Epithelial cell of proximal tubule (primary cell): ENCODE measurements at places on chromosomes 16 and 17.

DNA sequence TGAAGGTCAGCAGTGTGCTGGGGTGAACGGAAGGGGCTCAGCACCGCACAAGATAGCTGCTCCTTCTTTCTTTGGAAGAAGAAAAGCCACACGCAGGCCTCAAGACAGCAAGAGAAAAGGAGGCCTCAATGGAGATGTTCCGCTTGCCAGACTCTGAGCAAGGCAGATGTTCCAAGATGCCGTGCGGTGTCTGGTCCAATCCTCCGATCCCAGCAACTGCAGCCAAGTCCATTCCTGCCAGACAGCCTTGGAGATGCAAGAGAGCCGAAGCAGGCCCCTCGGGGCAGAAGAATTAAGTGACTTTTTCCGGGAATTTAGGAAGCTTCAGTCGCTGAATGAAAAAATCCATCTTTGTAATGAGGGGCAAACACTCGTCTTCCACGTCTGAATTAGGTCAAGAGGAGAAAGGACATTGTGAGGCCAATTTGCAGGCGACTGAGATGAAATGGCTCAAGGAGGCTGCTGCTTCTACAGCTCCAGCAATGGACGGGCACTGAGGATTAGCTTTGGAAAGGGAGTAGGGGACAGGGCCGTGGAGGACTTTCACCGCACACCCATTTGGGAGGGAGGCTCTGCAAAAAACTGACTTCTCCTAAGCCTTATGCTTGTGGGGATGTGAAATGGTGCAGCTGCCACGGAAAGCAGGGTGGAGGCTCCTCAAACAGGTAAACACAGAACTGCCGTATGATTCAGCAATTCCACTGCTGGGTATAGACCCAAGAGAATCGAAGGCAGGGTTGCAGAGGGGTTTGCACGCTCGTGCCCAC lies 44.7 kb downstream of the RPH3AL start:
- DNase-seq, result no peak

- DNase-seq, result no peak
These were observed 8.4 kb downstream of the RARA start for GRCh38 chr17:40317345-40317873.

- no peak for DNase-seq
These were observed 5.8 kb downstream of the TOM1L2 start for GRCh38 chr17:17966399-17966798.

DNA sequence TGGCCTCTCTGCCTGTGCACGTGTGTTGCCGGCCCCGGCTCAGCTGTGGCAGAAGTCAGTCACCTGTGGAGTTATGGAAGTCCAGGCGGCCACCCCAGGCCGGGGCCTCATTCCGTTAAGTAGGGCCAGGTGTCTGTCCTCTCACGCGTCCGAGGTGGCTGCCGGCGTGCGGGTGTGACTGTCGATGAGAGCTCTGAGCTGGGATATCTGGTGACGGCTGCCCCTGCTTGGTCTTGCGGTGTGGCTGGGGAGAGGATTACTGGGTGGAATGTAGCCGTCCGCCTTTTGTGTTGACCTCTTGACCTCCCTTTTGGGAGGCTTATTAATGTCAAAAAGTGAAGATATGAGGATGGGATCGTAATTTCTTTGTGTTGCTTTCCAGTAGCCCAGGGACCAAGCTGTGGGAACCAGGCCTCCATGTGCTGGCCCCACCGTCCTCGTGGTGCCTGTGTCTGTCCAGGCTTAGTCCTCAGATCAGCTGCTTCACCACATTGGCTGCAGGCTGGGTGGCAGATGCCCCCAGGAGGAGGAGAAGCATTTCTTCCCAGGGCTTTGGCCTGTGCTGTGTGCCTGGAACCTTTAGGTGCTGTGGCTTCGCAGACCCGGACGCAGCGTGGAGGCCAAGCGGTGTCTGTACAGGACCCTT lies 23.0 kb upstream of the ZNF750 start:
- no peak for DNase-seq

DNA sequence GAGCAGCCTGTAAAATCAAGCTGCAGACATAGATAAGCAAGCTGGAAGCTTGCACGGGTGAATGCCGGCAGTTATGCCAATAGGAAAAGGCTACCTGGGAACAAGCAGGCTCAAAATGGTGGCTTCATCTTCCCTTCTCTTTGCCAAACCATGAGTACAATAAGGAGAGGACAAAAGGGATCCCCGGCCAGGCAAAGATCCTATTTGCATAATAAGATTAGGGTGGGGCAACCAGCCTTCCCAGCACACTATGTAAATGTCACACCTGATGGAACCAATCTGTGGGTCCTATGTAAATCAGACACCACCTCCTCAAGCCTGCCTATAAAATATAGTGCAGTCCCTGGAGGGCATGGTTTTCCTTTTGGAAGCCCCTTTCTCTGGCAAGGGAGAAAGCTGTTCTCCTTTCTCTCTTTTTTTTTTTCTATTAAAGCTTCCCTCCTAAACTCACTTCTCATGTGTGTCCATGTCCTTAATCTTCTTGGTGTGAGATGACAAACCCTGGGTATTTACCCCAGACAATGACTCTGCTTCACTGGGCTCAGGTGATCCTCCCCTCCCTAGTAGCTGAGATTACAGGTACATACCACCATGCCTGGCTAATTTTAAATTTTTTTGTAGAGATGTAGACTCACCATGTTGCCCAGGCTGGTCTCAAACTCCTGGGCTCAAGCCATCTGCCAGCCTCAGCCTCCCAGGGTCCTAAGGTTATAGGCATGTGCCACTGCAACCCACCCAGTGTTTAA lies 44.2 kb downstream of the PSMD12 start:
- DNase-seq, result no peak

GRCh38 chr16:66359811-66360608 lies 6.5 kb upstream of the CDH5 start:
- DNase-seq, result no peak

GRCh38 chr16:89498839-89499238 lies 8.5 kb upstream of the ANKRD11 start:
- no peak for DNase-seq

DNA sequence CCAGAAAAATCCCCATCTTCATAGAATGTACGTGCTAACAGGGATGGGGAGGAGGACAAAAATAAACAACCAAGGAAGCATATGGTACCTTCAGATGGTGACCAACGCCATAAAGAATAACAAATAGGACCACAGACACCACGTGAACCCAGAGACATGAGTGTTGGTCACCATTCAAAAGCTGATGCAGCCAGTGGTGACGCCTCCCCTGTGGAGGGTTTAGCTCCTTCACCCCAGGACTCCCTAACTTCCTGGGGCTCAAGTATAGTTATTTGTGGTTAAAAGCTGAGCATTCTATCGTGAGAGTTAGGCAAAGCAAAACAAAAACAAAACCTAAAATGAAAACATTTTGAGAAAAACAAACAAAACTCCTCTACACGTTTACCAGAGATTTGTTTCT lies 184.7 kb downstream of the SOX9 start:
- DNase-seq, result no peak

- no peak for DNase-seq
These were observed 347.2 kb downstream of the SLC39A11 start for GRCh38 chr17:72745241-72745640.

- DNase-seq, result no peak
These were observed 234.3 kb downstream of the IRX3 start for GRCh38 chr16:54052271-54052670.

- DNase-seq, result no peak
These were observed 19.6 kb downstream of the GLP2R start for GRCh38 chr17:9845306-9845705.

DNA sequence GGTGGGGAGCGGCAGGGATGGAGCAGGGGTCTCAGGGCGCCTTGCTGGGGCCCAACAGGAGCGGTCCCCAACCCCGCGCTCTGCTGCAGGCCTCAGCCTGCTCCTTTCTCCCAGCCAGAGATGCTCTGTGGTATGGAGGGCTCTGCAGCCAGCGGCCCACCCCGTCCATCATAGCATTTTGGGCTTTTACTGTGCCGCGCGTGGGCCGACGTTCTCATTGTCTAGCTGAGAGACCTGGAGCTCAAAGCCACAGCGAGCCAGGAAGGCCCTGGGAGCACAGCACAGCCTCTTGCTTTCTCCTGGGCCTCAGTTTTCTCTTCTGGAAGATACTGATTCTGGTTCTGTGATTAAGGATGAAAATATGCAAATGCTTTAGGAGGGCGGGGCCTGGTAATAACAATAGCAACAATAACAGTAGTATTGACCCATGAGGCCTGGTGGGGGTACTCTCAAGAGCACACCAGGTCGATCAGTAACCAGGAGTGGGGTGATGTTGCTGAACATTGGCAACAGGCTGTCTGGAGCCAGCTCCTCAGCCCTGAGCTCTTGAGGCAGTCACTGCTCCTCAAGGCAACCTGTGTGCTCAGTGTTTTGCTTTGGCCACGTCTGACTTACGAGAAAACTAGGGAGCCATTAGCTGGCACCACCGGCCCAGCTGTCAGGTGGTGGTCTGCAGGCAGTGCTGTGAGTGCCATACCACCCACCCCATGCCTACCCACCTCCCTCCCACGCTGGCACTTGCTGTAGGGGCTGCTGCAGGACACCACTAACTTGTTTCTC lies 1.1 kb upstream of the RASD1 start:
- DNase-seq, result no peak

- DNase-seq, result no peak
These were observed 58.8 kb upstream of the MAF start for GRCh38 chr16:79659344-79659743.

DNA sequence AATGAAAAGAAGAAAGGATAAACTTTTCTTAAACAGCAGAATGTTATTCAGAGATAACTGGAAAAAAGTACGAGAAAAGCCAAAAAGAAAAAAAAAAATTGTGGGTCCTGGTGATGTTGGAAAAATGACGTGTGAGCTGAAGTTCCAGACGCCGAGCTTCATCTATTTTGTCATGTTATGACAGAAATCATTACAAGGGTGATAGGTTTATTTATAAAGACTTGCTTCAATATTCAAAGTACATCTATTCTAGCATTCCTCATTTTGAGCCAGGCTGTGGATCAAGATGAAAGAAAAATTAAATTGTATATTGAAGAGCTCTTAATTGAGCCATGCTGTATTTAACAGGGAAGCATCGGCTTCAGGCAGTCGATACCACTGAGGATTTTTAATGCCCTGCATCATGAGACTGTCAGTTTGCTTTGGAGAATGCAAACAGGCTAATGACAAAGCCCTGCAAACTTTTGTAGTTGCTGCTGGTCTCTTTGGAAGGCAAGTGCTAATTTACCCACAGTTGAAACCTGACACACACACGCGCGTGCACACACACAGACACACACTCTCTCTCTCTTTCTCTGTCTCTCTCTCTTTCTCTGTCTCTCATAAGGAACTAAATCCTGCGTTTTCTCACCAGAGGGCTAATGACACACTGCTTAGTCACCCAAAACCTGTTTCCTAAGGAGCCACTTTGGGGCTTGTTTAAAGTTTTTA lies 110.7 kb downstream of the WWOX start:
- peak; percentile 27 for DNase-seq

DNA sequence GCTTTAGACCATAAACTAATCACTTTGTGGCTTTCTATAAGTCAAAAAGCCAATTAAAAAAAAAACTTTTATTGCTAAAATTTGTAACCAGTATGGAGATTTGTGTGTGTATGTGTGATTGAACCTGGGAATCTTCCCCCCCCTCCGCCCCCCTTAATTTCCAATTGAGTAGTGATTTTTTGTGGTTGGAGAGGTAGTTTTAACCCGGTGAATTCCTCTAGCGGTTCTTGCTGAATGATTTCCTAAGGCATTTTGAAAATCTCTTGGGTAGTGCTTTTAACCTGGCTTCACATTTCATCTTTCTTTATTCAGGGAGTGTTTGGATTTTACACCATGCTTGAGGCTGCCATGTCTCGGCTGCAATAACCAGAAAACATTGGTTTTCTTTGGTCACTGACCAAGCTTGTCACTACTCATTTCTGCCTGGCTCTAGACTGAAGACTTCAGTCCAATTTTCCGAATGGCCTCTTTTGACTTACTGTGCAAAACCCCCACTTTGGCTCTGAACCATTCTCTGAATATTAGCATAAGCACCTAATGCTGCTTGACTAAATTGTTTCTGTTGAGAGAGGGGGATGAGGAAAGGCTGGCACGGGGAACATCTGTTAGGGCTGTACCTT lies 35.6 kb downstream of the PRKCA start:
- DNase-seq, result no peak

DNA sequence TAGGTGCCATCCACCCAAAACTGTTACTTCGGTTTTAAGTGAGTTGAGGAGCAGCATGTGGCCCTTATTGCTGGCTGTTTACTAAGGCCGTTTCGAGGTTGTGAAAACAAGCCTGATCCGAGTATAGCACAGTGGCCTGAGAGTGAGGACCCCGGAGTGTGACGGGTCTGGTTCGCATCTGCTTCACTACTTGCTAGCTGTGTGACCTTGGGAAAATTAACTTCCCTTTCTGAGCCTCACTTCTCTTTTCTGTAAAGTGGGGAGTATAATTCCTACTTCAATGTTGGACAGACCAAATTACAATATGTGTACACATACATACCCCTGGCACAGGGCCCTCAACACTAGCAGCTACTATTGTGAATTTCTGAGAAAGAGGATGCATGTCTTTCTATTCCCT lies 11.7 kb upstream of the HEATR6 start:
- DNase-seq, result no peak

GRCh38 chr17:60155815-60156214 lies 6.0 kb downstream of the CA4 start:
- DNase-seq, result no peak

DNA sequence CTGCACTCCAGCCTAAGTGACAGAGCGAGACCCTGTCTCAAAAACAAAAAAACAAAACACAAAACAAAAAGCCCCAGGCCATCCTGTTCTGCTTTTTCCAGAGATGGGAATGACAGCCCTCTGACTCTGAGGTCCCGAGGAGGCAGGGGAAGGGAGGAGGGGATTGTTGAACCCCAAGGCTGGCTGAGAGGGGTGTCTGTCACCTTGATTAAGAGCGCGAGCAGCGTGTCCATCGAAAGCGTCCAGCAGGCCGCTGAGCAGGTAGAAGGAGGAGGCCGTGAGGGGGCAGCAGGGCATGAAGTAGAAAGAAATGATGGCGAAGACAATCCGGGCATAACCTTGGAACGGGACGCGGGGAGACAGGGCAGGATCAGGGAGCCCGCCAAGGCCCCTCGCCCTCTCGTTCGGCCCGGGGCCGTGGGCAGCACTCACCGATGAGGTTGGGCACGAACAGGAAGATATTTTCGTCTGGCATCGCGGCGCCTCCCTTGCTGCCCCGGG lies 593 bp downstream of the CDIPT start:
- no peak for DNase-seq

GRCh38 chr16:23248261-23249194 lies 53.6 kb upstream of the SCNN1B start:
- DNase-seq, result no peak

DNA sequence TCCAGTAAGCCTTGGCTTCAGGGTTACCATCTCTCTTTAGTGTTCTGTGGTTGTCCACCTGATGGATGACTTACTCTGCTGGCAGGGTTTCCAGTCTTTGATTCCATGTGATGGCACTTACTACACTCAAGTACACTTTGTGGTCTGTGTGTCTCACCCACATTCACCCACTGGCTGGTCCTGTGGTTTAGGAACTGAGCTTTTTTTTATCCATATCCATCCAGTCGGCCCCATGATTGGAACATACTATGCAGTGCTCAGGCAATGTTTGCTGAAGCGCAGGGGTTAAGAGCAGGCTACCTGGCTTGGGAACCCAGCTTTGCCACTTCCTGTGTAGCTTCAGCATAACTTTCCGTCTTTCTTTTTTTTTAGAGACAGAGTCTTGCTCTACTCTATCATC lies 2.8 kb upstream of the FUS start:
- peak; percentile 74 for DNase-seq
